ENCODE measurements at places on chromosomes 1 and 21.

- no peak for DNase-seq
Measured at GRCh38 chr1:59305188-59305587, 8.3 kb downstream of the FGGY start.

GRCh38 chr1:151963288-151963687 lies 30.4 kb downstream of the S100A10 start:
- no peak for DNase-seq

DNA sequence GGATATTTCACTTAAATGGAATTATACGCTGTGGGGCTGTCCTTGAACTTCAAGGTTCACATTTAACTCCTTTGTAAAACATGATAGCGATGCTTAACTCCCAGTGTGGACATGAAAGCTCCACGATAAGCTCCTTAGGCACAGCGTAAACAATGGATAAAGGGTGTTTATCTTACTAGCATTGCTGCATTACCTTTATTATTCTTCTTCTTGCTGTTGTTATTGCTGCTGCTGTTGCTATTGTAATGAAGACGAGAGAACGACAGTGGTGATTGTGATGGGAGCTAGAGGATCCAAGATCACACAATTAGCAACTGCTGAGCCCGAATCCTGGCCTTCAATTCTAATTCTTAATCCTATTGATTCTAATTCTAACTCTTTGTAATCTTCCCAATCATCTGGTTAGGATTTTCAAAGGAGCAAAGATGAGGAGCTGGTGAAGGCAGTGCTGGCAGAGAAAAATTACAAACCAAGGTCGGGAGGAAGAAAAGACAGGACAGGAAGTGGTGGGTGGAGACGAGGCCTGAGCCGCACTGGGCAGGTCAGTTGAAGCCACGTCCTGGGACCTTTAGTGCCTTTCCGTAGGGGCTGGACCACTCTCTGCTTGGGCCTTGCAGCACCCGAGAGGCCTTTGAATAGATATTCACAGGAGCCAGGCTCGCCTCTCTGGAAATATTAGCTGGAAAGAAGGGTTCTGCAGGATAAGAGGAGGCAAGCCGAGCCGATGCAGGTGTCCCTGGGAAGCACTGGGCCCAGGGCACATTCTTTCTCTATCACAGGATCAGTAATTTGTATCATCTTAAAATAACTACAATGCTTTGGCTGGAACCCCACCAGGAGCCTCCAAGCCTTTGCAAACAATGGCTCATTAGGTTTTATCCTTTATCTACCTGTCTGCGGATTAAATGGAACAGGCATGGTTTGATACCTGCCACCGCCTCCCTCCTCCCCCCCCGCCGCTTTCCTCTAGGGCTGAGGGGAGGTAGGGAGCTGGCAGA lies 571.6 kb downstream of the AJAP1 start:
- DNase-seq, result no peak

DNA sequence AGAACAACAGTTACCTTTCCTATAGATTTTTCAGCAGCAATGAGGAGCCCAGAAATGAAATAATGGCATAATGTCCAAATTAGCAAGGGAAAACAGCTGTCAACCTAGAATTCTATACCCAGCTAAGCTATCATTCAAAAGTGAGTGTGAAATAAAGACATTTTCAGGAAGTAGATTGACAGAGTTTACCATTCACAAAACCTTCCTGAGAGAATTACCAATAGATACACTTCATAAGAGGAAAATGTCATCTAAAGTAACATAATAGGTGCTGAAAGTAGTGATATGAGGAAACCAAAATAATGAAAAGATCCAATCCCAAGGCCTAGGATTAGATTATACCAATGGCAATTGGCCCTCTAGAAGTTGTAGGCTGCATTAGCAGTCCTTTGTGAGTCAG lies 34.6 kb downstream of the OBSCN start:
- no peak for DNase-seq

GRCh38 chr1:66305927-66306326 lies 228.0 kb upstream of the SGIP1 start:
- DNase-seq, result no peak

DNA sequence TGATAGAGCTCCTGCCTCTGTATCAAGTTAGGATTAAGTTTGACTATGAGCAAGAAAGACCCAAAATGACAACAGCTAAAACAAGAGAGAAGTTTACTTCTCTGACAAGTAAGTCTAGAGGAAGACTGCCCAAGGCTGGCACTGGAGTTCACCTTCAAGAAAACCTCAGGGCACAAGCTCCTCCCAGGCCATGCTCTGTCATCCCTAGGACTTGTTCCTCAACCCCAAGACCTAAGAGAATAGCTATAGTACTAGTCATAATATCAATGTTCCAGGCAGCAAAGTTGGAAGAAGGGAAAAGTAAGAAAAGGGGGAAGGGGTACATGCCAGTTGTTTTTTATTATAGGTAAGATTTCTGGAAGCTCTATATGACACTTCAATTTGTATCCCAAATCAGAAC lies 26.4 kb upstream of the DARS2 start:
- peak; percentile 31 for DNase-seq

GRCh38 chr1:233224311-233224710 lies 71.2 kb downstream of the PCNX2 start:
- DNase-seq, result no peak

DNA sequence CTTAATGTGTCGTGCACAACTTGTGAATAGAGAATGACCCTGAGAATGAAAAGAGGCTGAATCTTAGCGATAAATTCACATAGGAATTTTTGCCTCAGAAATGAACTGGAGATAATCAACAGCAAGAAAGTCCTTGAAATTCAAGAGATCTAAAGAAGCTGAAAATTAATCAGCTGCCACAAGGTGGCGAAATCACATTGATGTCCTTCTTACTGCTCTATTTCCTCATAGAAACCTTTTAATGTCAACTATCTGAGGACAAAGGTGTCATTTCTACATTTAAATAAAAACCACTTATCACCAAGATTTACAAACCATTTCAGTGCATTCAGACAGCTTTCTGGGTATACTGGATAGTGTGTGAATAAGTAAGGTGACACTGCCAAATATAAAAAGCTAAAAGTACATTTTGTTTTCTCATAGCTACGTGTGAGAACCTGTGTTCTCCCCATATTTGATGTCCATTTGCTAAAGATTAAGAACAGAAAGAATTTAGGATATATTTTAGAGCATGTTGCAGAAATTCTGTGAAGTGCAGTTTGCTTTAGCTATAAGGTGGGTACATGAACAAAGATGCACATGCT lies 485.3 kb upstream of the PTBP2 start:
- DNase-seq, result peak; percentile 81

DNA sequence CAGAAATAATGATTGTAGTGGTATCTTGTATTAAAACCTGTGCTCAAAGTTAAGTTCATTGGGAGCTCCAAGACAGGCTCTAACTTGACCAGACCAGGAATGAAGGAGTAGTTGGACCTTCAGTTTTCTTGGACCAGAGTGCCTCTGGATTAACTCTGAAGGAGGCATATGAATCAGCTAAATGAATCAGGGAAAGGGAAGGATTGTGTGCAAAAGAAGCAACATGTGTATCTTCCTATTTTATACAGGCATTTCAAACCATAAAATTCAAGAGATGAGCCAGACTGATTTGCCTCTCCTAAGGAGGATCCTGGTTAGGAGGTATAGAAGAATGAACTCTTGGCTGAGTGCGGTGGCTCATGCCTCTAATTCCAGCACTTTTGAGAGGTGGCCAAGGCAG lies 71.4 kb downstream of the CC2D1B start:
- DNase-seq, result peak; percentile 12

- DNase-seq, result peak; percentile 86
Measured at GRCh38 chr1:230861970-230862595, 6.2 kb downstream of the C1orf198 start.

GRCh38 chr1:41383094-41383852 lies 22.0 kb downstream of the FOXO6 start:
- DNase-seq, result peak; percentile 54

DNA sequence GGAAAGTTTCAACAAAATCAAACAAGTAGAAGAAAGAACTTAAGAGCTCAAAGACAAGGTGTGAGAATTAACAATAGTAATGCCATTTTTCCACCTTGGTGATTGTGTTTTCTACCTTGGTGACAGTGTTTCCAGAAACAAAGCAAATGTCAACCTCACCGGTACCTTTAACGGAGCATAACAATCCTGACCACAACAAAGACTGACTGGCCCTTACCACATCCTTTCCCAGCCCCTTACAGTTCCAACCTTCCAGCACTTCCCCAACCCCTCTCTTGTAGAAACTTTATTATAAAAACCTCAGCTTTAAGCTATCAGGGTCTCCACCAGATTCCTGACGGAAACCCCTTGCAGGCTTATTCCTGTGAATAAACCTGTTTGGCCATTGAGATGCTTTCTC lies 16.7 kb downstream of the STYXL2 start:
- no peak for DNase-seq

- DNase-seq, result peak; percentile 15
Measured at GRCh38 chr21:15444118-15444960, 285.4 kb upstream of the USP25 start.

- DNase-seq, result no peak
Measured at GRCh38 chr1:84152649-84153056, 8.6 kb downstream of the PRKACB start.
